ENCODE measurements at places on chromosomes 1 and 21. TPM values are rescaled to one million over a fixed set of nuclear protein-coding genes. Genes with fewer than 3 reads are reported as not detected.
A peak's percentile ranks its signal among the peaks of the same experiment; 100 is the strongest.

GRCh38 chr21:41361053-41361785 lies 608 bp upstream of the MX2 start:
- DNase-seq = no peak

GRCh38 chr1:50971748-50972305 lies 1.8 kb downstream of the CDKN2C start:
- DNase-seq = no peak

DNA sequence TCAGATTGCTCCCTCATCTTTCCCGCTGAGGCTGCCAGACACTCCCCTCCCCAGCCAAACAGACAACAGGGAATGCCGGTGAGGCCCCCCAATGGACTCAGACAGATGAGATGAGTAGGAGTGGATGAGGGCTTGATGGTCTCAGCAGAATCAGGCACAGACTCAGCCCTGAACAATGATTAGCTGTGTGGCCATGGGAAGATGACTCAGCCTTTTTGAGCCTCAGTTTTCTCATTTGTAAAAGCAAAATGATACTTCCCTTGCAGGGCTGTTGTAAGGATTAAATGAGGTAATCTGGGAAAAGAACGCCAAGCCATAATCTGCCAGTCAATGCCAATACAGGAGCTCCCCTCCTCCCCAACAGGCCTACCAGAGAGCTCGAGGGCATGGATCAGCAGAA lies 12.4 kb downstream of the C1orf198 start:
- peak; percentile 19 for DNase-seq

FBXO42 gene
- total RNA-seq = 29.5 TPM

A3GALT2 gene
- total RNA-seq = not detected

Data from occipital lobe (tissue), 3 donors.